ENCODE measurements at places on chromosomes 2 and 18.

DNA sequence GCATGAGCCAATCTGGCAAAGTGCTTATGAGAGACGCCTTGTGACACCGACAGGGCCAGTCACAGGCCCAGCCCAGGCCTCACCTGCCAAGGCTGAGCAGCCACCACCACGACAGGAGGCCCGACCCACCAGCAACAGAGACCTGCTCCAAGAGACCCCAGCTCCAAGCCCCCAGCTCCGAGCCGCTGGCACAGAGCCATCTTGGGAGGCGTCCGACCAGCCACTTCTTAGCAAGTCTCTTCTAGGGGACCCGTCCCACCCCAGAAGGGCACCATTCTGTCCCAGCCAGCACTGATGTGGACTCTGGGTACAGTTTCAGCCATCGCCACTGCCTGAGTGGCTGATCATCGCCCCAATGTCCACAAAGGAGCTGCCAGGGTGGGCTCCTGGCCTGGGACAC is 290.7 kb upstream of the SALL3 start:
- no peak for DNase-seq

DNA sequence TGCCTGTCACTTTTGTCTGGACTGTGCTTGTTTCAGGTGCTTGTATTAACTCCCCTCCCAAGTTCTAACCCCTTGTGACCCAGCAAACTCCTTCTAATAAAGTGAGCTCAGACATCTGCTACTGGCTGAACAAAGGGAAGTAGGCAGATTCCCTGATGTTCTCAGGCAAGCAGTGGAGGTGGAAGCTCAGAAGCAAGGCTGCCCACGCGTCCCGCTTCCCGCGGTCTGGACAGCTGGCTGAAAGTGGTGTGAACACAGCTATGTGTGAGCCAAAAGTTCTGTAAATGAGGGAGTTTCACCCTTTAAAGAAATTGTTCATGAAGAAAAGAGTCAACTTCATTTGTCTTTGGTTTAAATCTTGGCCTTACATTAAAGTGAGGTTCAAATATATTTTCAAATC is 40.0 kb downstream of the NAPG start:
- DNase-seq: no peak

DNA sequence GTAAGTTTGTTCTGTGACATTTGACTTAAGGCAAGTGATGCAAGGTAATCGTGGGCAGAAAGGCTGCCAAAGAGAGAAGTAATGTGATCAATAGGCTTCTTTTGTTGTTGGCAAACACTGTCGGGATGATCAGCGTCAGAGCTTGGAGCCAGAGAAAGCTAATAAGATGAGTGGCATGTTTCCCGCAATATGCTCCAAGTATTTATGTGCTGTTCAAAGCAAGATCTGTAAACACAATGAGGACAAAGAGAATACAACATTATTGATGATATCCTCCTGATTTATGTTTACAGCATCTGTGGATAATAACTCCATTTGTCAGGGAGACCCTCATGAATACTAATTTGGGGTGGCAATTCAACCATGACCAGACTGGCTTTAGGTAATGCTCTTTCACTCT is 603.3 kb downstream of the TDRD15 start:
- no peak for DNase-seq

GRCh38 chr18:50704357-50704940 is 115.4 kb downstream of the MRO start:
- no peak for DNase-seq

DNA sequence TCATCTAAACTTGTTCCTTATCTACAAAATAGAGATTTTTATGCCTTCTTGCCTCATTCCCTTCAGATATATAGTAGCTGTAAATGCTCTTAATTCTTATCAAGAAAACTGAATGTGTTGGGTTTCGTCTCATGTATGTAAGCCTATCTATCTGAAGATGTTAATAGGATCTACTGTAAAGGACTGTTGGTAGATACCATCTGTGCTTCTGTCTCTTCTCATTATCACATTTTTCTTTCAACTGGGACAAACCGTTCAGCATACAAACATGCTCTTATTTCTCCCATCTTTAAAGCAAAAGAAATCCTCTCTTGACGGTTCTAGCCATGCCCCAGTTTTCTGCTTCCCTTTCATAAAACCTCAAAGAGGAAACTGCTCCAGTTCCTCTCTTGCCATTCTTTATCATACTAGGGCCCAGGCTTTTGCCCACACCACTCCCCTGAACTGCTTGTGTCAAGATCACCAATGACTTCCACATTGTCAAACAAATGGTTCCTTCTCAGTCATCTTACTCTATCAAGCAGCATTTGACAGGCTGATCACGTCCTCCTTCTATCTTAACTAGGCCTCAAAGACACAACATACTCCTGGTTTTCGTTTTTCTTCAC is 88.7 kb downstream of the ARHGEF33 start:
- no peak for DNase-seq

- no peak for DNase-seq
Observed at GRCh38 chr2:238305965-238306671, 14.2 kb upstream of the TRAF3IP1 start.

DNA sequence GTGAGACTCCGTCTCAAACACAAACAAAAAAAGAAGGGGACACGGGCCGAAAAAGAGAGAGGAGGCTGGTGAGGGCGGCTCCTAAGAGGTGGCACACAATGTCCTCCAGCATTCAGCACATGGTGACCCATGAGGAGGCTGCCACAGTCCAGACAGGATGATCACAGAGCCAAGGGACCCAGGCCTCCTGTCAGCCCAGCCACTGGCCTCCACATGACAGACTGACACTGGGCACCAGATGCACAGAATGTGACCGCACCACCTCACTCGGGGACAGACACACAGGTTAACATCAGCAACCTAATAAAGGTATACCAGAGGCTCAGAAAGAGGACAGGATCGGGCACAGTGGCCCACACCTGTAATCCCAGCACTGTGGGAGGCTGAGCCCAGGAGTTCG is 21.0 kb downstream of the PASK start:
- no peak for DNase-seq

DNA sequence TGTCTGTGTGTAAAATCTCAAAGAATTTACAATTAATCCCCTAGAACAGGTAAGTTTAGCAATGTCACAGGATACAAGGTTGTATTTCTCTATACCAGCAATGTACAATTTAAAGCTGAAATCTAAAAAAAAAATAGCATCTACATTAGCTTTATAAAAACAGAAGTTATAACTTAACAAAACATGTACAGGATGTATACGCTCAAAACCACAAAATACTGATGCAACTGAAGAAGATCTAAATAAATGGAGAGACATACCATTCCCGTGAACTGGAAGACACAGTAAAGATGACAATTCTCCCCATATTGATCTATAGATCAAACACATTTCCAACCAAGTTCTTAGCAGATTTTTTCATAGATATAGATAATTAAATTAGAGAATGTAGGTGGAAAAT is 17.5 kb upstream of the RANBP2 start:
- DNase-seq: no peak

DNA sequence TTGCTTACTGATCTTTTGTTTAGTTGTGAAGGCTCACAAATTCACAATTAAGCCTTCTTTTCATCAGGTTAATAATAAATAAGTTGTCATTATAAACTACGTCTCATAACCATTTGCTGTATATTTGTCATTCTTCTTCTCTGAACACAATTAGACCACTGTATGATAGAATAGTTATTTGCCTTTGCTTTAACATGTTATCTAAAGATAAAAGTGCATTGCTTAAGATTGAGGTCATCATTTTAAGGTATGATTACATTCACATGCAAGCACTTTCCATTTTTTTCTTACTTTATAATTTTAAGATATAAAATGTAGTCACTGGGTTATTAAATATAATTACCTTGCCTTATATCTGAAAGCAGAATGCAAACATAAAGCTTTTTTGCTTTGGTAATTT is 80.1 kb upstream of the GLS start:
- DNase-seq: no peak

DNA sequence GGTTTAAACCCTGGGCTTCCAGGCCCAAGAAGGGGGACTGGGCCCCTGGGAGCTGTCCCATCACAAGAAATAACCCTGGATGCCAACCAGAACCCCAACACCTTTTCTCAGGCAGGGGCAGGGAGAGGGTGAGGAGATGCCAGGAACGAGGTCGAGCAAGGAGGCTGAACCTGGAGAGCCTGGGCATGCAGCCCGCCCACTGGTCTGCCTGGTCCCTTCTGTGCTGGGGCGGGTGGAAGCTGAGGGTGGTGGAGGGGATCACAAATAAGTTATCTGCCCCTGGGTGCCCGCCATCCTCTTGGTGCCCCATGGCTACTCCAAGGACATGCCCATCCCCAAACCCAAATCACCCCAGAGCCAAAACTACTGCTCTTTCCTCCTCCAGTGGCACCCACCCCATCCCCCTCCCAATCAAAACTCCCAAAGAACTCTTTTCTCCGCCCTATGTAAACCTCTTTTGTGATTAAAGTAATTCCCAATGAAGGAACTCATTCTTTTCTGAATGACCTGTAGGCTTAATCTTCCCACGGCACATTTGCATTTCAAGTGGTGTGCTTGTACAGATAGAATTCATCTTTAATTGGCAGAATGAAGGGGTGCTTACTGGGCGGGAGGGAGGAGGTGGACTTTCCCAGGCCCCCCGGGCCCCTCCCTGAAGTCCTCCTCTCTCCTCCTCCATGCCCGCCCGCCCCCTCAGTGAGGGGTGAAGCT is 47.9 kb downstream of the EFR3B start:
- DNase-seq: no peak

DNA sequence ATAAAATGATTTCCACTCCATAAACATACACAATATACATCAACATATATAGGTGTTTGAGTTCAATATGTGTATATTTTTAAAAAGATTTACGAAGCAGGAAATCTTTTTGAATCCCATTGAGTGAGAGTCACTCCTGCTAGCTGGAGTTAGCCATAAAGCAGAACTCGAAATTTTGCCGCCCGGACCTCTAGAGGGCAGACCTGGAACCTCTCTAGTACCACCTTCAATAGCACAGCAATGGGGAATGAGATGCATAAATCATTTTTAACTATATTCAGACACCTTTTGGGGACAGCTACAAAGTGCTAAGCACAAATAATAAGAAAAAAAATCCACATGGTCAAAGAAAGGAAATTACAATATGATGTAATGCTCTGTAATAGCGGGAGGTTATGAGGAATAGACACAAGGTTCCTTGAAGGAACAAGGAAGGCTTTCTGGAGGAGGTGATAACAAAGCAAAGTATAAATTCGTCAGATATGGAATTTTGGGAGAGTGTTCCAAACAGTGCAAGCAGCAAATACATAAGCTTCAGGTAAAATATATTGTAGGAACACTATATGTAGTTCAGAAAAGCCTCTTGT is 533.4 kb downstream of the ERBB4 start:
- DNase-seq: no peak

- no peak for DNase-seq
Observed at GRCh38 chr18:31064130-31064529, 21.6 kb upstream of the DSC3 start.

- DNase-seq: no peak
Observed at GRCh38 chr18:12317664-12318333, 9.8 kb downstream of the TUBB6 start.

GRCh38 chr2:233248999-233249398 is 2.5 kb upstream of the ATG16L1 start:
- DNase-seq: no peak

DNA sequence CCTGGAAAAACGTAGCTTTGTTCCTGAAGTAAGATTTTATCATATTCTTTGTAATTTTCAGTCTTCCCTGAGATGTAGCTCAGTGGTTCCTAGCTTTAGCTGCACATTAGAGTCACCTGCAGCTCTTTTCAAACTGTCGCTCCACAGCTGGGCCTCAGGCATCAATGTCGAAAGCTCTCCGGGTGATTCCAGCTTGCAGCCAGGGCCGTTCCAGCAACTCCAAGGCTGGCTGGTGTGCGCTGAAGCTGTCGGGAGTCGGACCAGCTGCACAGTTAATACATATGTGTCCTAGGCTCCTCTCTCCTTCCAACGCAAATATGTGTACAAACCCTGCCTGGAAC is 609 bp upstream of the ZNF2 start:
- DNase-seq: no peak

DNA sequence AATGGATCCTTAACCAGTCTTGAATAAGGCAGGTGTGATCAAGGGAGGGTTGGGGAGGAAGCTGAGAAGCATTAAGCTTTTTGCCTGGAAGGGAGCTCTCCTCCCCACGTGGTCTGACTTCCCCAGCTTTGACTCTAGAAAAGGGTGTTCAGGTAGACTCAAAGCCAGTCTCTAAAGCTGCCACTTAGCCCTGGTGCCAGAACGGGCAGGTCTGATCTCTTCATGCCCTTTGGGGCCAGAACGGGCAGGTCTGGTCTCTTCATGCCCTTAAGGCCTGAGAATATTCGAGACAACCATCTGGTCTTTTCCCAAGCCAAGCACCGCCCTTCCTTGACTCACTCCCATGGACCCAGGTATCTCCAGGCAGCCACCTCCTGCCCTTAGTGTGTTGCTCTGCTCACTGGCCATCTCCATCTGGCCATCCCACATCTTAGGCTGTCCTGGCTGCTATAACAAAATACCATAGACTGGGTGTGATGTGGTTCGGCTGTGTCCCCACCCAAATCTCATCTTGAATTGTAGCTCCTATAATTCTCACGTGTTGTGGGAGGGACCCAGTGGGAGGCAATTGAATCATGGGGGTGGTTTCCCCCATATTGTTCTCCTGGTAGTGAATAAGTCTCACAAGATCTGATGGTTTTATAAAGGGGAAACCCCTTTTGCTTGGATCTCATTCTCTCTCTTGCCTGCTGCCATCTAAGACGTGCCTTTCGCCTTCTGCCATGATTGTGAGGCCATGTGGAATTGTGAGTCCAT is 59.4 kb downstream of the SNORC start:
- no peak for DNase-seq

GRCh38 chr2:228367356-228367755 is 185.9 kb upstream of the SPHKAP start:
- DNase-seq: no peak

GRCh38 chr2:215868846-215869543 is 144.4 kb downstream of the MREG start:
- no peak for DNase-seq

GRCh38 chr2:145593280-145593679 is 1073.4 kb upstream of the ZEB2 start:
- no peak for DNase-seq

DNA sequence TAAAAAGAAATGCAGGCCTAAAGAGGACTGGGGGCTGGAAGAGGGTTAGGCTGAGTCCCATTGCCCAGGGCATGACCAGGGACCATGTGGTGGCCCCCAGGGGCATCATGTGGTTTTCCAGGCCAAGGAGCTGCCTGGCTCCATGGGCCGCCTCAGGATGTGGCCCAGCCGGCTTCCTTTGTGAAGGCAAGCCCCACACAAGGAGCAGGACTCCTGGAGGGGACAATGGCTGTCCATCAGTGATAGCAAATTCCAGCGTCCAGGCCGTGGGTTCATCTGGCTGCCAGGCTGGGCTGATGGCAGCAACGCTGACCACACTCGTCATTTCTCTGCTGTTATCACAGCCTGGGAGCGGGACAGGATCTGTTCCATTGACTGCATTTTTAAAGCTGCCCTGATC is 82.5 kb downstream of the GBX2 start:
- DNase-seq: no peak

GRCh38 chr2:203786549-203787351 is 80.3 kb downstream of the CD28 start:
- no peak for DNase-seq

DNA sequence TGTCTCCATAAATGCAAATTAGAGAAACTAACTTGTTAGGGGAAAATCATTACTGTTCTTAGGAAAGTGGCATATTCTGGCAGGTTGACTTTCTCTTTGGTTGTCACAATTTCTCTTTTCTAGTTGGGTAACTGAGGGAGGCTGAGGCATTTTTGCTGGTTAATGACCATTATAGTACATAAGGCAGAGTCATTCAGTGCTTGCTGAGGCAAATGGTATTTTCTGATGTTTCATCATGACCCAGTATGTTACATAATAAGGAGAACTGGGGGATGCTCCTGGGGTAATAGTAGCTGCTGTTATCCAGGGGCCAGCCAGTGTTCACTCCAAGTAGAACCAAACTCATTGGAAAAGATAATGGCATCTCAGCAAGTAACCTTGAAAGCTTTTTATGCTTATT is 62.3 kb downstream of the ITGA6 start:
- DNase-seq: no peak

Data from kidney epithelial cell (primary cell).